Activated CD4-positive, alpha-beta T cell treated with anti-CD3 and anti-CD28 coated beads for 24 hours (primary cell): ENCODE measurements at places on chromosomes 6 and 20.

DNA sequence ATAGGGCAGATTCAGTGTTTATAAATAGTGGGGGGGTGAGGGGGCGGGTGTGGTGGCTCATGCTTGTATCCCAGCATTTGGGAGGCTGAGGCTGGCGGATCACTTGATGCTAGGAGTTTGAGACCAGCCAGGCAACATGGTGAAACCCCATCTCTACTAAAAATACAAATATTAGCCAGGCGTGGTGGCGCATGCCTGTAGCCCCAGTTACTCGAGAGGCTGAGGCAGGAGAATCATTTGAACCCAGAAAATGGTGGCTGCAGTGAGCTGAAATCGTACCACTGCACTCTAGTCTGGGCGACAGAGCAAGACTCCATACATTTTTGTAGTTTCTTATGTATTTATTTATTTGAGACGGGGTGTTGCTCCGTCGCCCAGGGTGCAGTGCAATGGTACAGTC is 109.0 kb upstream of the ZNF217 start:
- DNase-seq: no peak

GRCh38 chr20:63855363-63856097 is 5.8 kb upstream of the ABHD16B start:
- DNase-seq: no peak

DNA sequence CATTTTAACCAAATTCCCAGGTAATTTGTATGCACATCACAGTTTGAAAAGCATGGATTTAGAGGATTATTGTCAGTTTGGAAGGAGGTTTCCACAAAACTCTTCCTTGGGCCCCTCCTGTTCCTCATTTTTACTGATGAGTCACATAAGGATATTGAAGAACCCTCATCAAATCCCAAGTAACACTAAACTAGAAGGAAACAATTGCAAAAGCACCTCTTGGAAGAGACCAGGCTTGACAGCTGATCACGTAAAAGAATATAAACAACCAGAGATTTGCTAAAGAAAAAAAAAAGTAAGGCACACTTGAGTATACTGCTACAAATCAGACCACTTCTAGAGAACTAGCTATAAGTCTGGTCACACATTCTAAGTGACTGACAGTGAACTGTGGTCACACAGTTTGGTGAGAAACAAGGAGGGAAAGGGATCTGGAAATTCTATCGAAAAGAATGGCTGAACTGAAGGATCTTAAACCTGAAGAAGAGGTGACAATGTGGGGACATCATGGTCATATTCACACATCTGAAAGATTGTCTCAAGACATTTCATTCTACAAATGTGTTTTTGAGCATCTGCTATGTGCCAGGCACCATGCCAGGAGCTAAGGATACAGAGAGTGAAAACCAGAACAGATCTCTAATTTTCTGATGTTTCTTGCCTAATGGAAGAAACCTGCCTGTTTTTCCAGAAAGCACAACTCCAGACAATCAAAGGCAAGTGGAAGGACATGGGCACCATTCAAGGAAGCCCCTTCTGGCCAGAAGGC is 24.1 kb downstream of the ZHX3 start:
- DNase-seq: no peak

- no peak for DNase-seq
These were observed 77.3 kb downstream of the TRMT11 start for GRCh38 chr6:126063512-126064146.

DNA sequence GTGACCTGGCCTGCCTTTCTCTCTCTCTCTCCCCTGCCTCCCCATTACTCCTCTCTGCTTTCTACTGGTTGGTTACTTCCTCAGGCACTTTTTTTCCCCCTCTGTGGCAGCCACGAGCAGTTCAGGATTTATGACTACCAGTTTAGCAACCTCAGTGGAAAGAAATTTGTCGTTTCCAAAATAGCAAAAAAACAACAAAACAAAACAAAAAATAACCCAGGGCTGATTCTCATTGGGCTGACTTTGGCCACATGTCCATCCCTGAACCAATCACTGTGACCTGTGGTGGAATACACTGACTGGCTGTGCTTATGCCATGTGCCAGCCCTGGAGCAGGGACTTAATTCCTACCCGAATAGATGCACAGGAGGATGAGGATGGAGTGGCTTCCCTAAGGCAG is 137.4 kb downstream of the TFAP2C start:
- DNase-seq: no peak

- no peak for DNase-seq
These were observed 57.9 kb downstream of the SESN1 start for GRCh38 chr6:109036574-109037294.

GRCh38 chr6:63352544-63353285 is 32.9 kb upstream of the LGSN start:
- no peak for DNase-seq
